SHP77 (cell line): ENCODE measurements at places on chromosomes 12 and 14.
A peak's percentile ranks its signal among the peaks of the same experiment; 100 is the strongest.

GRCh38 chr14:67426161-67426560 lies 14.2 kb upstream of the PLEK2 start:
- DNase-seq, result no peak

DNA sequence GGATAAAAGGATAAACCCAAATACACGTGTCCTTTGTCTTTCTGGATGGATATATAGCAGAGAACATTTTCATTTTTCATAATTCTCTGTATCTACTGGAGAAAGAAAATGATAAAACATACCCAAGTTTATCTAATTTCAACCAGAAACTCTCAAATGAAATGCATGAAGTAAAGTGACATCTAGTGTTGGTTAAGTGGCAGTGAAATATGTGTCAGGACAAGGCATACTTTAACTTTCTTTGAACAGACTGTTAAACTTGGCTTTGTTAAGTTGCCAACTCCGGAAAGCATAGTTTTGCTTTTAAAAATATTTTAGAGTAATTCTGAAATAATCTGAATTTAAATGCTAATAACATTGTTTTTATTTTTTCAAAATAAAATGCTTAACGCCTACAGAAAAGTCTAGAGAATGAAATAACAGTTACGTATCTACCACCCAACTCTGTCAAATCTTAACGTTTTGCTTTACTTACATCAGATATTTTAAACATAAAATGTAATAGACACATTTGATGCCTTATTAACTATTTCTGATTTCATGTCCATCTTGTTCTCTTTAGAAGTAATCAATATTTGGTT lies 25.2 kb upstream of the NTN4 start:
- DNase-seq, result peak; percentile 31

DNA sequence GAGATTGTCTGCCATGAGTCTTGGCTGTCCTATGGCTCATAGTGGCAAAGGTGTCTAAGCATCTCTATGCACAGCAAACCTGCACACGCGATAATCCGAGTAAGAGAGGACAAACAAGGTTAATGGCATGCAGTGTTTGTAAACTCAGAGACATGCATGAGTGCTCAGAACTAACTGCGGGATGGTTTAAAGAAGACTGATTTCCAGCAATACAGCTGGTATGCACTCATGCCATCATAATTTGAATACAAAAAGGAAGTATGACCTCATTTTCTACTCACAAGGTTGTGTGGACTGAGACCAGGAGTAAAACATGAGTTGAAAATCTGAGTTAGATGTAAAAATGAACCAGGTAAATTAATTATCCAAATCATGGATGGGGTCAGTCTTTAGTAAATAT lies 16.6 kb upstream of the TCP11L2 start:
- DNase-seq, result no peak

DNA sequence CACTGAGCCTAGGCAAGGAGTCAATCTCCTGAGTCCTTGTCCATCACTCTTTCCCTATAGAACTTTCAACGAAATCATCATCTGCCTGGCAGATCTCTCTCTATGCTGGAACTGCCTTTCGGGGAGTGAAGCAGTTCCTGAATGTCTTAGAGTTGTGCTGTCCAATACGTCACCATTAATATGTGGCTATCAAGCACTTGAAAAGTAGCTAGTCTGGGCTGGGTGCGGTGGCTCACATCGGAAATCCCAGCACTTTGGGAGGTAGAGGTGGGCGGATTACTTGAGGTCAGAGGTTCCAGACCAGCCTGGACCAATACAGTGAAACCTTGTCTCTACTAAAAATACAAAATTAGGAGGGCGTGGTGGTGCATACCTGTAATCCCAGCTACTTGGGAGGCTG lies 35.1 kb downstream of the NRDE2 start:
- DNase-seq, result no peak

DNA sequence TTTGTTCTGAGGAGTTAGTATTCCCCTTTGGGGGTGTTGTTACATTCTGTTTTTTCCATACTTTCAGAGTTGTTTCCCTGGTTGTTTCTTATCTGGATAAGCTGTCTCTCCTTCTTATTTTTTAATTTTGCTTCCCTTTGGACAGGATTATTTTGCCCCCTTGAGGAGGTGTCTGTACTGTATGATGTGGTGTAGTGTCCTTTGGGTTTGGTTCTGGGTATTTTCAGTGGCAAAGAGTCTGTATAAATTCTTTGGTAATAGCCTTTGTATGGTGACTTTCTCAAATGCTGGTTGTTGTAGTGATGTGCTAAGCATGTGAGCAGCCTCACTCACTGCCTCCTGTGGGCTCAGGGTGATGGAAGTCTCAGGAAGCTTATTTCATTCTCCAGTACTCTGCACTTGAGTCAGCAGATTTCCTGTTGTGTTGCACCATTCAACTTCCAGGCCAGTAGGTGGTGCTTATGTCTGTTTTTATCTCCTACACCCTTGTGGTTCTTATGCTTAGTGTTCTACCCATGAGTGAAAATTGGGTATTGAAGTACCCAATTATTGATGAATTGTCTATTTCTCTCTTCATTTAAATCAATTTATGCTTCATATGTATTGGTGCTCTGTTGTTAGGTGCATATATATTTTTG lies 103.3 kb upstream of the PMCH start:
- peak; percentile 46 for DNase-seq

GRCh38 chr12:3658327-3659163 lies 94.4 kb downstream of the CRACR2A start:
- DNase-seq, result peak; percentile 8

DNA sequence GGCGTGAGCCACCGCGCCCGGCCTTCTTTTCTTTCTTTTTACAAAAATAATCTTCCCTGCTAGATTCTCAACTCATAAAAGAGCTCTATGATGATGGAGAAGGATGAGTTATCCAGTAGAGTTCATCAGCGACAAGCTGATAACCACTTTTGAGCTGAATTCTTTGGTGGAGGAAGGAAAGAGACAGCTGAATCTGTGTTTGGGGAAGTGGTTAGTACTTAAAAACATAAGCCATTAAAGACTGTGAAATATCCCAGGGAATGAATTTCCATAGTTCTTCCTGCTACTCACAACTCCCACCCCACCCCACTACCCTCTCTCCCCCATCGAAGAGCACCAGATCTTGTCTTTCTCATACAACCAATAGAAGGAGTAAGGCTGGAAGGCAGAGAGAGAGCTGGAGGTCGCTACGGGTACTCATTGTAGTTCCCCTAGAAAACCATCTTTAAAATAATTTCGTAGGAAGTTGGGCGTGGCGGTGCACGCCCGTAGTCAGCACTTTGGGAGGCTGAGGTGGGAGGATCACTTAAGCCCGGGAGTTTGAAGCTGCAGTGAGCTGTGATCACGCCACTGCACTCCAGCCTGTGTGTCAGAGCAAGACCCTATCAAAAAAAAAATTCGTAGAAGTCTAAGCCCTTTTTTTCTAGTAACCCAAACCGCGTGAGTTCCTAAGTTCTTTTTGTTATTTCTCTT lies 647 bp upstream of the ESPL1 start:
- DNase-seq, result no peak

DNA sequence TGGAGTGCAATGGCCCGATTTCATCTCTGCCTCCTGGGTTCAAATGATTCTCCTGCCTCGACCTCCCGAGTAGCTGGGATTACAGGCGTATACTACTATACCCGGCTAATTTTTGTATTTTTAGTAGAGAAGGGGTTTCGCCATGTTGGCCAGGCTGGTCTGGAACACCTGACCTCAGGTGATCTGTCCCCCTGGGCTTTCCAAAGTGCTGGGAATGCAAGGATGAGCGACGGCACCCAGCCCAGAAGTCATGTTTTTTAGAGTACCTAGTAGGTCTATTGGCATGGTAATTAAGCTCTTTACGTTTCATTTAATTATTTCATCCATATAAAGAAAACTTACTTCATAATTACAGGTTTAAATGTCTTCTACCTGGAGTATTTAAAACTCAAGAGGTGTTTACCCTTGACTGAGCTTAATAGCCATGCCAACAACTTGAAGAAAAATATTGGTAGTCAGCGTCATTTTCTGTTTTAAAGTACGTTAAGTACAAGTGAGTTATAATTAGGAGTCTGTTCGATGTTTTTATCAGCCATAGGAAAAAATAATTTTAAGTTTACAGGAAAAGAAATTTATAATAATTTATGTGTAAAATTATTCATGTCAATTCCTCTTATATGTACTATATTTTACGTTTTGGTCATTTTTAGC lies 4.0 kb downstream of the TMPO start:
- DNase-seq, result no peak

- no peak for DNase-seq
Measured at GRCh38 chr12:115810122-115810901, 467.2 kb downstream of the MED13L start.
